ENCODE measurements at places on chromosomes 16 and 17.
A peak's percentile ranks its signal among the peaks of the same experiment; 100 is the strongest.

DNA sequence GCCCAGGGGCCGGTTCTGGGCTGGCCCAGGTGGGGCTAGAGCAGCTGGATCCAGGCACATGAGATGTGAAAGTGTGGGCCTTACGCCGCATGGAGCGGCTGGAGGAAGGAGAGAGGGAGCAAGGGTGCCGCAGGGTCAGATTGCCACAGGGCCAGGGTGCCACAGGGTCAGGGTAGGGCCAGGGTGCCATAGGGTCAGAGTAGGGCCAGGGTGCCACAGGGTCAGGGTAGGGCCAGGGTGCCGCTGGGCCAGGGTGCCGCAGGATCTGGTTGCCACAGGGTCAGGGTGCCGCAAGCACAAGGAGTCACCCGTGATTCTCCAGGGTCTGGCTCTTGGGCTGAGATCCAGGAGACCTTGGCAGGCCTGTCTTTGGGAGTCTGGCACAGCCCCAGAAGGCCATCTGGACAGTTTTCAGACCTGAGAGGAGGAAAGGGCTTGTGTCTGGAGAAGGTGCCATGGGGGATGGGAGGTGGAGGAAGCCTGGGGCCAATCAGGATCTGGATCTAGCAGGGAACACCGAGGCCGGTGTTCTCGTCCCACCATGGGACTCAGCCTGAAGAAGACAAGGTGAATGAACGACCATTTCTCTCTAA, 13.1 kb upstream of the LASP1NB start:
- no peak for DNase-seq

DNA sequence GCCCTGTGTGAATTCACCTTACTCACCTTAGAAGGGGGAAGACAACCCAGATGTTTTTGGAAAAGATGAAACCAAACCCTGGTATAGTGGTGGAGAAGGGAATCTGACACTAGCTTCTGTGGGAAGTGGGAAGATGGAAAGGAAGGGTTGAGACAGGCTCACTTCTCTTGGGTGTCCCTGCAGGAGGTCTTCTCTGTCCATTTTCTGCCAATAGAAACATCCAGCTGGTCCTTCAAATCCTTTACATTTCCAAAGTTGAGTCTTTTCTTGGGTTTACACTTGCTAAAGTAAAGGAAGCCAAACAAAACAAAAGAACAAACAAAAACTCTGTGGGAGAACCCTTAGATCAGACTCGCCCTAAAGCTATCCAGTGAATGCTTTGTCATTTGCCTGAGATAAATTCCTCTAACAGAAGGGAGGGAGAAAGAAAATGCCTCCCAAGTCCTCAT, 10.2 kb downstream of the HOXB1 start:
- DNase-seq, result no peak

GRCh38 chr16:77500934-77501664, 66.3 kb upstream of the ADAMTS18 start:
- DNase-seq, result no peak

- DNase-seq, result peak; percentile 26
Observed at GRCh38 chr17:15038656-15039055, 226.5 kb downstream of the PMP22 start.

GRCh38 chr17:13822700-13823099, 221.0 kb upstream of the HS3ST3A1 start:
- no peak for DNase-seq

GRCh38 chr16:19994466-19995170, 79.1 kb downstream of the GPR139 start:
- no peak for DNase-seq

DNA sequence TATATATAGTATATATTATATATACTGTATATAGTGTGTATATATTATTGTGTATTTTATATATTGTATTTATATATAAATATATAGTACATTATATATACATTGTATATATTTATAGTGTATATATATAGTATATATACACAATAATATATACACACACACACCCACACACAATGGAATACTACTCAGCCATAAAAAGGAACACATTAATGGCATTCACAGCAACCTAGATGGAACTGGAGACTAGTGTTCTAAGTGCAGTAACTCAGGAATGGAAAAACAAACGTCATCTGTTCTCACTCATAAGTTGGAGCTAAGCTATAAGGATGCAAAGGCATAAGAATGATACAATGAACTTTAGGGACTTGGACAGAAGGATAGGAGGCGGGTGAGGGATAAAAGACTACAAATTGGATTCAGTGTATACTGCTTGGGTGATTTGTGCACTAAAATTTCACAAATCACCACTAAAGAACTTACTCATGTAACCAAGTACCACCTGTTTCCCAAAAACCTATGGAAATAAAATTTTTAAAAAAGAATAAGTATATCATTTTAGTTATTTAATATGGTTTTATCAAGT, 201.9 kb upstream of the CDH11 start:
- no peak for DNase-seq

- DNase-seq, result no peak
Observed at GRCh38 chr16:75379911-75380847, 53.1 kb downstream of the CFDP1 start.

DNA sequence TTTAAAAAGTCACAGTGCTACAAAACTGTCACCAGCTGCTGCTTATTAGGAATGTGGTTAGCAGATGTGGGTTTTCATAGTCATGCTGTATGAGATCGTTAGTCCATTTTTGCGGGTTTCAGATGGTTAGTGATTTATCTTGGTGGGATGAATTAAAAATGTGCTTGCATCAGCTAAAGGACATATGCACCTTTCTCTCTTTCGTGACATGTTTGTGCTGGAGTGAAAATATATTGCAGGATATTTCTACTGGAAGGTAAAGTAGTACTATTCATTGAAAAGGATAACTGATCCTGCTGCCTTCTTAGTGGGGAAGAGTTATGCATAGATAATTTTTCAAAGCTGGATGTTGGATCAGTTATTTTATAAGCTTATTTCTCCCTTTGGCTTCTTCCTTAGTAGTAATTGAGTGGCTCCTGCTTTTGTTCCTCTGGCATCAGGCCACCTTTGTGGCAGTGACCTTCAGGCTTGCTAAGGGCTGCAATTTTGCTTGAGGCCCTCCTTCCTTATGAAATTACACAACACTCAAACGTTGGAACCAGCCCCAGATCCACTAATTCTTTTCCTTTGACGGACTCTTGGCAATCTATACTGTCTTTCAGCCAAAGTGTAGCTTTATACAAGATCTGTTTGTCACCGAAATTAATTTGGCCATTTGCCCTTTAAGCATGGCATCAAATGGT, 7.5 kb upstream of the SNTB2 start:
- peak; percentile 54 for DNase-seq

- no peak for DNase-seq
Observed at GRCh38 chr16:23571895-23572294, 14.4 kb downstream of the UBFD1 start.

DNA sequence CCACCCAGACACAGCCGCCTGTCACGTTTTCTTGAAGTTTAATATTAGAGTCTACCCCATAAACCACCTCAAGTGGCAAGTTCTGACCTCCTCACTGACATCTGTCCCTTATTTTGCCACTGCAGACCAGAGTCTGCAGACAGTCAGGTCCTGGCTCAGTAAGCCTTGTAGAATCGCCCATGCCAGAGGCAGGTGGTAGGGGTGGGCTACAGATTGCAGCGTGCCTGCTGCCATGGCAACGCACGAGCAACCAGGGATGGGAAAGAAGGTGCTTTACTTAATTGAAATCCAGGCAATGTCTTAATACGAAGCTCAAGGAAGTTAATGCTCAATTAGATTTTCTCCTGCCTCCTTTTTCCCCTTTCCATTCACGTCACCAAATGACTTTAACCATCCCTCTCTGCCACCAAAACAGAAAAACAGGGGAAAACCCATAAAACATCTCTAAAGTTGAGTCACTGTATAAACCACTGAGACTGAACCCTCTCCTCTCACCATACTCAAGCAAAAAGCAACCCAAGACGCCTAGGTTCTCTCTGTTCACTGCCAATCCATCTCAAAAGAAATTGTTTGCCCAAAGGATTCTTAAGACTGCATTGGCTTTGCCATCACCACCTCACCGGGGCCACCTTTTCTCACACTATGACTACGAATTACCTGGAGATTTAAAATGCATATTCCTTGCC, 228.8 kb downstream of the SLC39A11 start:
- no peak for DNase-seq
